Naive B cell (primary cell): ENCODE measurements at places on chromosomes 5 and 9.

GRCh38 chr5:44697025-44697424, 111.7 kb upstream of the MRPS30 start:
- DNase-seq, result no peak

GRCh38 chr9:109908459-109909390, 128.7 kb downstream of the PALM2AKAP2 start:
- peak; percentile 46 for DNase-seq

GRCh38 chr5:177565046-177565445, 10.7 kb upstream of the FAM193B start:
- no peak for DNase-seq

- no peak for DNase-seq
Observed at GRCh38 chr5:68730220-68730978, 363.4 kb upstream of the SLC30A5 start.
